T-cell (primary cell): ENCODE measurements at places on chromosomes 1 and 21. TPM values are rescaled to one million over a fixed set of nuclear protein-coding genes. Genes with fewer than 3 reads are reported as not detected.
A peak's percentile ranks its signal among the peaks of the same experiment; 100 is the strongest.

DNA sequence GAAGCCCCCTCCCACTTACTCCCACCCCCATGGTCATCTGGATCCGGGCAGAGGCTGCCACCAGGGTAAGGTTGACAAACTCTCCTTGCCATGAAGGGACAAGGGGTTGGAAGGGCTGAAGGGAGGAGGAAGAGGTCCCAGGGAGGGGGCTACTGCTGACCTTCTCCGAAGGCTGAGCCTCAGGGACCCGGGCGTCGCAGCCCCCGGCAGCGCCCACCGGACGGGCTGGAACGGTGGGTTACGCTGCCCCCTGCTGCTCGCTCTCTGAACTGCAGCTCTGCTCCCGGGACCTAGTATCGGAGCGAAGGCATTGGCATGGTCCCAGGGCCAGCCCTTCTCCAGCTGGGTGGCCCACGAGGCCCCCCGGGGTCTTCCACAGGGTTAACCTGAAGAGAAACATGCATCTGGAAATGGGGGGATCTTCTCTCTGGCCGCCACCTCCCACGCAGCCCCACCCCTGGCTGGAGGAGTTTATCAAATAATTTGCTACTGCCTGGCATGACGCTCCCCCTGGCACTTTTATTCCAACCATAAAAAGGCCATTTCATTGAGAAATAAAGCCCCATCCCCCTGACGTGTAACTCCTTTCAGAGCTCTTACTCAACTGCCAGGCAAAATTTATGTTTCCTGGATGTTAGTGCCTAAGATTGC lies 70.4 kb upstream of the TARDBP start:
- DNase-seq: peak; percentile 55
- H3K27me3 ChIP-seq: no peaks in the 10 kb centered on the region
- H3K27ac ChIP-seq: no peak overlapping the region
- no peaks in the 10 kb centered on the region for H3K36me3 ChIP-seq
- no peak overlapping the region for H3K4me3 ChIP-seq

GRCh38 chr1:66438501-66438900 lies 95.5 kb upstream of the SGIP1 start:
- no peaks in the 10 kb centered on the region for H3K27me3 ChIP-seq
- no peaks in the 10 kb centered on the region for H3K36me3 ChIP-seq
- peaks cover 2% of the 10 kb centered on the region for H3K4me1 ChIP-seq

- no peaks in the 10 kb centered on the region for H3K27me3 ChIP-seq
- no peaks in the 10 kb centered on the region for H3K36me3 ChIP-seq
- peaks cover 10% of the 10 kb centered on the region for H3K4me1 ChIP-seq
- H3K4me3 ChIP-seq: peak within 1 kb of the TSS; percentile 87
- peak; percentile 96 for DNase-seq
- peak within 1 kb of the TSS; percentile 89 for H3K27ac ChIP-seq
Measured at GRCh38 chr1:8817412-8818324, at the start of gene RERE. TSS of gene RERE (minus strand) at chr1:8817640.

DNA sequence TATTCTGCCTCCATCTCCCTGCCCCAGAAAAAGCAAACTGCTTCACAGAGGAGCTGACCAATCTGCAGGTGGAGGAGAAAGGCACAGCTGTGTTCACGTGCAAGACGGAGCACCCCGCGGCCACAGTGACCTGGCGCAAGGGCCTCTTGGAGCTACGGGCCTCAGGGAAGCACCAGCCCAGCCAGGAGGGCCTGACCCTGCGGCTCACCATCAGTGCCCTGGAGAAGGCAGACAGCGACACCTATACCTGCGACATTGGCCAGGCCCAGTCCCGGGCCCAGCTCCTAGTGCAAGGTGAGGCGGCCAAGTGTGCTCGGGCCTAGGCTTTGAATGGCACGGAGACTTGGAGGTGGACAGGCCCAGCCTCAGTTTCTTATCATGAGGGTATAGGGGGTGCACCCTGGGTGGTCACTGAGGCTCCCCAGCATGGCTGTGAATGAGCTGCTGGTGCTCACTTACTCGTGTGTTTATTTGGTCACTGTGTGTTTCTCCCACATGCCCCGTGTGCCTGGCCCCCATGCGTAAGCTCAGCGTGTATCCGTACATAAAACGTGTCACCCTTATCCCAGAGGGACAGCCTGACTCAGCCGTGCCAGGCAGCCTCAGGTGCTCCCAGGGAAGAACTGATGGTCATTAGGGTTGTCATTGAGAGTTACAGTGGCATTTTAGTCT lies 75.8 kb downstream of the OBSCN start:
- no peaks in the 10 kb centered on the region for H3K27me3 ChIP-seq
- H3K4me3 ChIP-seq: no peak overlapping the region
- H3K27ac ChIP-seq: no peak overlapping the region
- H3K36me3 ChIP-seq: peaks cover 32% of the 10 kb centered on the region

DNA sequence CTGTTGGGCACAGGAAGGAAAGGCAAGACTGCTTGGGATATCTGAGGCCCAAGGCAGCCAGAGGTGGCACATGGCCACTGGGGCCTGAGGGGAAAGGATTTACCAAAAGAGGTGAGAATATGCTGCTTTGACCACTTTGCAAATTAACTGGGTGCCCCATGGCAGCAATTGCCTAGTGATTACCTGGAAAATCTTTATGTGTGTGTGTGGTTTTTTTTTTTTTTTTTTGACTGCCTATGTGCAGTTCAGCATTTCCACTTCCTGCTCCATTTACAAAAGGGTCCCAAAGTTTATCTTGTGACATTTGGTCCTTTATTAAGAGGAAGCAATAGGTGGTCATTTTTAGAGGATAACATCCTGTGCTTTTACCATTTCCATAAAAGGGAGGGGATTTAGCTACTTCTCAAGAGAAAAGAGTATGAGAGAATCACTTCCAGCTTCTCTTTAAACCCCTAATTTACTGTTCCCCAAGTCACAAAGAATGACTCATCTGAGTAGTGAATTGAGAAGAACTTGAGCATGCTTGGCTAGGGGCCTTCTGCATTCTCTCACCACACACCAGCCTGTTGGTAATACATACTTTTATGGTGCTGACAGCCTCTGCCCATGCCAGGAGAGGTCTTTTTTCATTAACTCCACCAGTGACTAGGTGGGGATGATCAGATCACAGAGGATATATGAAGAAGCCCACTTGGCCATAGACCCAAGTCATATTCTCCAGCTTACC lies 52.1 kb downstream of the SYDE2 start:
- DNase-seq: no peak
- no peaks in the 10 kb centered on the region for H3K27me3 ChIP-seq
- no peak overlapping the region for H3K4me3 ChIP-seq
- H3K36me3 ChIP-seq: no peaks in the 10 kb centered on the region
- no peaks in the 10 kb centered on the region for H3K4me1 ChIP-seq

- no peaks in the 10 kb centered on the region for H3K36me3 ChIP-seq
- no peak for DNase-seq
- H3K4me1 ChIP-seq: no peaks in the 10 kb centered on the region
- H3K4me3 ChIP-seq: no peak overlapping the region
- no peak overlapping the region for H3K27ac ChIP-seq
Measured at GRCh38 chr1:178047403-178048093, 46.4 kb upstream of the RASAL2 start.

GRCh38 chr1:145696630-145696960 lies 10.6 kb downstream of the PDZK1 start:
- H3K36me3 ChIP-seq: no peaks in the 10 kb centered on the region
- DNase-seq: no peak
- H3K27ac ChIP-seq: no peak overlapping the region
- no peak overlapping the region for H3K4me3 ChIP-seq
- no peaks in the 10 kb centered on the region for H3K27me3 ChIP-seq

DNA sequence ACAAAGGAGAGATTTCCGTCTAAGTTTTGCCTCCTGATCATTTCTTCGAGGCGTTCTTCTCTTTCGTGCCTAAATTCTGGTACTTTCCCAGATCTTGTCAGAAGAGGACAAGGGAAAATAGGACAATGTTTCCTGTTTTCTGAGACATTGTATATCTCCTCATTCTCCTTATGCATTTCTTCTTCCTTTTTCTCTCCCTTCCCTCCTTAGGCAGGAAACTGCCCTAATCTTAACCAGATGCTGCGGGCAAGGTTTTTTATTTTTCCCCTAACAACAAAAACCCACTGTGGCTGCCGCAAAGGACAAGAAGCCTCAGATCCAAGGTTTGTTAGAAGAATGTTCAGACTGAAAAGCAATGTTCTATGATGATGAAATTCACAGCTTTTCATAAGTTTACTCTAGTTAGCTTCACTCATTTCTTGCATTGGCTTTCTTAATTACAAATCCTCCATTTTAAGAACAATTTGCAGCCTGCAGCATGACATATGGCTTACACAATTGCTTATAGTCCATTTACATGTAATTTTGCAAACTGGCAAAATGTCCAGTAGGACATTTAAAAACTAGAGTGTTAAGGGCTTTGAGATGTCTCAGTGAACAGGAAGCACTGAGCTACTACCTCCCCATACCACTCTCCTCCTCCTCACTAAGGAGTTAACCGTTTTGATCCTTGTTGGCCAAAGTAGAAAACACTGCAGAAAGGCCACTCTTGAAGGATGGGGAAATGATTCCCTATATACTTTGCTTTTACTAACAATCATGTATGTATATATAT lies 624 bp downstream of the CTSK start:
- H3K36me3 ChIP-seq: peaks cover 21% of the 10 kb centered on the region
- H3K27me3 ChIP-seq: no peaks in the 10 kb centered on the region
- peaks cover 6% of the 10 kb centered on the region for H3K4me1 ChIP-seq
- no peak overlapping the region for H3K27ac ChIP-seq
- no peak overlapping the region for H3K4me3 ChIP-seq

DNA sequence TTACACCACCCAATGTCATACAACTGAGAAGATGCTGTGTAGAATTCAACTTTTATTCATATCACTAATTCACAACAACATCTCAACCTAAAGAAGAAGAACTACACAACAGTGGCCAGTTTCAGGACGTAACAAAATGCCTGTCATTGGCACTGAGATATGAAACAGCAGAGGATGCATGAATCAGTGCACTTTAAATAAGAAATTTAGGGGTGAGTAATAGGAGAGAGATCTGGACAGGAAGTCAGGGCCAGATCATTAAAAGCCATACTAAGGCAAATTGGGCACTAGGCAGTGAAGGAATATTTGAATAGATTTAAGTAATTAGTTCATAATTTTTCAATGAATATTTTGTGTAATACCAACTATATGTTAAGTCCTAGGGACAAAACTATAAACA lies 510.5 kb downstream of the PLPP3 start:
- H3K4me1 ChIP-seq: no peaks in the 10 kb centered on the region
- H3K27me3 ChIP-seq: no peaks in the 10 kb centered on the region
- no peak for DNase-seq
- no peaks in the 10 kb centered on the region for H3K36me3 ChIP-seq
- H3K4me3 ChIP-seq: no peak overlapping the region
- no peak overlapping the region for H3K27ac ChIP-seq

DNA sequence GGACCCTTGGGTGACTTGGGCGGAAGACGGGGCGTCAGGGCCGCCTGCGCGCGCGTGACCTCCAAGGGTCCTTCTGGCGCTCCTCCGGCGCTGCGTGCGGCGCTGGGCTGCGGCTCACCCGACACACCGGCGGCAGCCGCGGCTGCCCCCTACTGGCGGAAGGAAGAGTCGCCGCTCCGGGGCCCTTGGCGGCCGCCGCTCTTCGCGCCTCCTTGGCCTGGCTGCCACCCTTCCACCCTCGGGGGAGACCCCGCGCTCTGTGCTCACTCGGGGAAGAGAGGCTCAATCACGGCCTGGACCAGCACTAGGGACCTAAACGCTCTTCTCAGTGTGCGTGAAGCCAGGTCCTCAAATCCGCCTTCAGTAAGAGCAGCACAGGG lies 89.7 kb downstream of the DMRTA2 start:
- H3K27me3 ChIP-seq: peaks cover 3% of the 10 kb centered on the region
- H3K4me1 ChIP-seq: no peaks in the 10 kb centered on the region
- H3K4me3 ChIP-seq: peak overlapping the region; percentile 47
- H3K36me3 ChIP-seq: no peaks in the 10 kb centered on the region
- no peak for DNase-seq

DNA sequence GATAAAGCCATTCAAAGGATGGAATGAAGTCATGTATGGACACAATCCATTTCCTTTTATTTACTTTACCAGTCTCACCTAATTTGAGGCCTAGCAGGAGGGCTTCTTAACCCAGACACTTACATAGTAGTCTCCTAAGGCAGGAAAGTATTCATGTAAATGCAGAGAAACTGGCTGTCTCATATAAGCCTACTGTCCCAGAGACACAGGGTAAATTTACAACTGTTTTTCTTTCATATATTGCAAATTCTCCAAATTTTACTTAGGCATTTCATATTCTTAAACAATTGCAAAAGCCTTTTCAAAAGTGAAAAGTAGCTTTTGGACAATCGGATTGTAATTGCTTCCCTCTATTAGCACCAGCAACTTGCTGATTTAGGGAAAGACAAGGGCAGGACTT lies 29.9 kb downstream of the SPAG17 start:
- H3K4me3 ChIP-seq: no peak overlapping the region
- H3K27ac ChIP-seq: no peak overlapping the region
- H3K27me3 ChIP-seq: no peaks in the 10 kb centered on the region
- DNase-seq: no peak
- no peaks in the 10 kb centered on the region for H3K4me1 ChIP-seq

GRCh38 chr1:40795811-40796586 lies 12.4 kb downstream of the KCNQ4 start:
- H3K4me1 ChIP-seq: peaks cover 12% of the 10 kb centered on the region
- no peak overlapping the region for H3K27ac ChIP-seq
- no peaks in the 10 kb centered on the region for H3K36me3 ChIP-seq

DNA sequence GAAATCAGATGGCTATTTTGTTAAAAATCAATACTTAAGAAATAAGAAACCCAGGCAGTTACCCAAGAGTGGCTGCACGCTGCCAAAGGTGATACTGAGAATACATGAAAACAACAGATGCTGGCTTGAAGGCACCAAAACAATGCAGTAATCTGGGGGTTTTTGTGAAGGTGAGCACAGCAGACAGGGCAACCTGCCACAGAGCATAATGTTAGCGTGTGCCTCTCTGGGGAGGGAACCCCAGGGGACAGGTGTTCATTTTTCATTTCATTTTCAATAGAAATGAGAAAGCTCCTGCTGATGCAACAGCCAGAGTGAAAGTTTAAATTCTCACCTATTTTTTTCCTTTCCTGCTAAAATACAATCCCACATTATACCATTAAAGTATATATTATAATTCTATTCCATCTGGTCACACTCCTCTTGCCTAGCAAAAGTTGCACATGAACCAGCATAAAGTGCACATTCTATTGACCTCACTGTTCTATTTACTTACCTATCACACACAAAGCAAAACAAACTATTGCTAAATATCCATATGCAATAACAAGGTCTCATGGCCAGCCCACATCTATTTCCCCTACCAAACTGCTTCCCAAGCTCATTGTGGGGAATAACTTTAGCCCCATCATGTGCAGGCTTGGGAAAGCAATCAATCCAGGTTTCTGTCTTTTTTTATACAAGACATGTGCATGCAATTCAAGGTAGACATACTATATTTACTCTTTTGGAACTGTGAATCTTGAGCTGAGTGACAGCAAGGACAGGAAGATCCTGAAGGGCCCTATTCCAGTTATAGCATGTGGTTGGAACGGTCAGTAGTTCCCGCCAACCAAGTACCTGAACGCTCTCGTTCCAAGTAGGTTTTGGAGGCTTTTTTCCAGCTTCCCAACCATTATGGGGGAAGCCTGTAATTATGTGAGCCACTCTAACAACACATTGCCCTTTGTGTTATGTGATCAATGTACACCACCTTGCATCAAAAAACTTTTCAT lies 173.6 kb downstream of the RERE start:
- no peaks in the 10 kb centered on the region for H3K27me3 ChIP-seq
- peaks cover 2% of the 10 kb centered on the region for H3K4me1 ChIP-seq
- H3K27ac ChIP-seq: no peak overlapping the region

The CHI3L2 gene
- total RNA-seq: 3.6 TPM

The OVAAL gene
- total RNA-seq: not detected

The FAM229A gene
- 27.0 TPM for total RNA-seq

The SIPA1L2 gene
- 1.2 TPM for total RNA-seq

The ANKRD45 gene
- not detected for total RNA-seq

The MPL gene
- 0.26 TPM for total RNA-seq

The LCA5L gene
- not detected for total RNA-seq
